ENCODE measurements at places on chromosomes 3 and 15.

GRCh38 chr15:82174471-82175235, 87.9 kb downstream of the EFL1 start:
- DNase-seq, result no peak

DNA sequence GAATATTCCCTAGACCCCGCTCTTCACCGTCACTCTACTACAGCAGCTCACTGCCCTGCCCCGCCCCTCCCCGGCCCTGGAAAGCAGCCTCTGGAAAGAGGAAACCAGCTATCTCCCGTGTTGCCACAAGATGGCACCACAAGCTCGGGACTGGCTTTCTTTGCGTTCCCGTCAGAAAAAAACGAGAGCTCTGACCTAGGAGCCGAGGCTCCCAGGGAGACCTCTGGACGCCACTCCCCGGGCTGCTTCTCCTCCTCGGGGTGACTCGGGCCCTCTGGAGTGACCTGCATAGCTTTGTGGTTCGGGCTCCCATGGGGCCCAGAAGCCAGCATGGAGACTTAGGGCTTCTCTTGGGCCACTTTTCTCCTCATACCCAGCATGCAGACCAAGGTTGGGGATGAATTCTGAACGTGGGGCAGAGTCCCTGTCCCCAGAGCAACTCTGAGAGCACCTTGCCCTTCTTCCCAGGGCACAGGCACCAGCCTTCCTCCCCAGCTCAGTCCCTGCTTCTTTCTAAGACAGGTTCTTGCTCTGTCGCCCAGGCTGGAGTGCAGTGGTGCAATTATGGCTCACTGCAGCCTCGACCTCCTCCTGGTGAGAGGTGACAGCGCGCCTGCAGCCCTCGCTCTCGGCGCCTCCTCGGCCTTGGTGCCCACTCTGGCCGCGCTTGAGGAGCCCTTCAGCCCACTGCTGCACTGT, 19.0 kb downstream of the STOML1 start:
- peak; percentile 89 for DNase-seq

DNA sequence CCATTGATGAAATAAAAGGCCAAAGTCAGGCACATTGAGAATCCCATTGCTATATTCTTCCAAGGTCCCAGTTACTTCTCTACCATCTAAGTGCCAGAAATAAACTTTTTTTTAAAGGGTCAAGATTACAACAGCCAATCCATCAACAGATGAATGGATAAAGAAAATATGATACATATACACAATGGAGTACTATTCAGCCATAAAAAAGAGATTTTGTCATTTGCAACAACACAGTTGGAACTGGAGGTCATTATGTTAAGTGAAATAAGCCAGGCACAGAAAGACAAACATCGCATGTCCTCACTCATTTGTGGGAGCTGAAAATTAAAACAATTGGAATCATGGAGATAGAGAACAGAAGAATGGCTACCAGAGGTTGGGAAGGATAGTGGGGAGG, 25.5 kb downstream of the ULK4 start:
- DNase-seq, result no peak

DNA sequence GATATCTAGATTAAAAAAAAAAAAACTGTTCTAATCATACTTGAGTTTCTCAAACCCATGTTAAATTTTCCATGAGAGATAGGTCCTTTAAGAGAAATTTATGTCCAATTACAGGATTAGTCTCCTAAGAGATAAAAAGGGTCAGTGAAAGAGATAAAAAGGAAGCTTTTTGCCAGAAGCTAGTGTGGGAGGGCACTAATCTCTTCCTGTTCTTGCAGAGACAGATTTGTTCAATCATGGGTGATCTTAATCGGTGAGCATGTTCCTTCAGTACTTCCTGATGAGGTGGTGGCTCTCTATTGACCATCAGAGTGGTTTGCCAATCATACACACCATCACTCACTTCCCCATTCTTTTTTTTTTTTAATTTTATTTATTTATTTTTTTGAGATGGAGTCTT, 16.9 kb upstream of the LPP start:
- DNase-seq, result no peak

- peak; percentile 61 for DNase-seq
These were observed 365.6 kb downstream of the MAGI1 start for GRCh38 chr3:65672871-65673815.

DNA sequence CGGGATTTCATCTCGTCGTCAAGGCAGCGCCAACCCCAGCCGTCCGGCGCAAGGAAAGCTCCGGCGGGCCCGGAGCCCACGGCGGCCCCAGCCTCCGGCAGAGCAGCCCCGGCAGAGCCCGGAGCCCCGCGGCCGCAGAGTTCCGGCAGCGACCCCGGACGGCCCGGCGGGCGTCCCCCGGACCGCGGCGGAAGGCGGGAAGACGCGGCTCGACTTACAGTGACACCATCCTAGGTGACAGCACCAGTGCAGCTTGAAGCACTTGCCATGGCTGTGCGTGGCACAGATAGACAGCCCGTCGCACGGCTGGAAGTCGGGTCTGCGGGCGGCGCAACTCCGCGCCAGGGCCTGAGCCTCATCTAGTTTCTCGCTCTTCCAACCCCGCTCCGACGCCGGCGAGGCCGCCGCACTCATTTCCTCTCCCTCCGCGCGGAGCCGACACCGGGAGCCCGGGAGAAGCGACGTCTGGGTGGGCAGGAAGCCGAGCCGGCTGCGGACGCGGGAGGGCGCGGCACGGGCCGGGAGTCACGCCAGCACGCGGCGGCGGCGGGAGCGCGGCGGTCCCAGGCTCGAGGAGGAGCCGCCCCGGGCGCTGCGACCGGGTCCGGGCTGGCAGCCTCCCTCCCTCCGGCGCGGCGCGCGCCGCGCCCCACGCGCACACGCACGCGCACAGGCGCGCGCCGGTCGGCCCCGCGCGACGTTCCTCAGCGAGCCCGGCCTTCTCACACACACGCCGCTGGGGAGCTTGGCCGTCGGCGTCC, at the start of gene C3orf70:
Gene C3orf70, minus strand, starts transcription at position 651 of the 761 bp plus-strand sequence. Its CDS starts 237 bp downstream, at position 414.
- peak; percentile 45 for DNase-seq

- peak; percentile 18 for DNase-seq
These were observed 83.5 kb upstream of the LIPC start for GRCh38 chr15:58348095-58348812.

DNA sequence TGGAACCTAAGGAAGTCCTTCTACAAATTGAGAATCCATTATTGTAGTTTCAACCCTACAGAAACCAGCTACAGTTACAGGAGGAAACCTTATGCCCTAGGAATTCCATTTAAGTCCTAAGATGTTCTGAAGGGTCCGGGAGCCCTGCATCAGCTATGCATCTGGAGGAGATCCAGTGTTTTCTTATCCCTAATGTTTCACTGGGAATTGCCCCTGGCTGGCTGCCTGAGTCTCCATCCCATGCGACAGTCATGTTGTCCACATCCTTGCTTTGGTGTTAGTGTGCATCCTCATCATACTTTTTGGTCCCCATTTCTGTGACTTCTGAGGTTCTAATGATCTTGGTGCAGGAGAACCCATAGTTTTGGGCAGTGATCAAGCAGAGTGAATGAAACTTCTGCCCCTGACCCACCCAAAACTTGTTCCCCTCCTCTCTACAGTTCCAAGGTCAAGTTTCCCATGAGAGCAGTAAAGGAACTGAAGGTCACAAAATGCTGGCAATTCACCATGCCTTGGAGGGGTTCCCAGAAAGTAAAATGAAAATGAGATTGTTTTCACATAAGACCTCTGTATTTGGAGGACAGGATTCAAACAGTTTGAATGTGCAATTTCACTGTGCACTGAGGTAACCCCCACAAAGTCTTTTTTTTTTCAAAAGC, 121.9 kb upstream of the PHLDB2 start:
- DNase-seq, result no peak

GRCh38 chr3:128318275-128318941, 148.3 kb downstream of the DNAJB8 start:
- no peak for DNase-seq

DNA sequence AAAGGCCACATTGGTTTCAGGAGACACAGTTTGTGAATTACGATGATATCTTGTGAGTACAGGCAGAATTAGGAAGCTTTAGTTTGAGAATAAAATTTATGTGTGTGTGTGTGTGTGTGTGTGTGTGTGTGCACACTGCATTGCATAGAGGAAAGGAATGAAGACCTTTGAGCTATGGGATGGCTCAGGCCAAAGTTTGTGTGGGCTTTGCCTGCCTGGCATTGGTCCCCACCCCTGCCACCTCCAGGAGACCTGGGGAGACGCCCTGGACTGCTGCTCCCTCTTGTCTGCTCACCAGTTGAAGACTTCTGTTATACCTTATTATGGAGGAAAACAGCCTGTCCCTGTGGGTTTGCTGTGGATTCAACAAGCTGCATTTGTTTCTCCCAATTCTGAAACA, 37.2 kb downstream of the TIGIT start:
- DNase-seq, result no peak

GRCh38 chr3:171827836-171828458, 15.2 kb upstream of the TMEM212 start:
- no peak for DNase-seq

GRCh38 chr3:40281995-40282394, 27.5 kb upstream of the EIF1B start:
- no peak for DNase-seq

GRCh38 chr15:66294157-66294931, 976 bp downstream of the DIS3L start:
- DNase-seq, result peak; percentile 31

- DNase-seq, result peak; percentile 83
These were observed 14.3 kb downstream of the SMC4 start for GRCh38 chr3:160413613-160414248.

DNA sequence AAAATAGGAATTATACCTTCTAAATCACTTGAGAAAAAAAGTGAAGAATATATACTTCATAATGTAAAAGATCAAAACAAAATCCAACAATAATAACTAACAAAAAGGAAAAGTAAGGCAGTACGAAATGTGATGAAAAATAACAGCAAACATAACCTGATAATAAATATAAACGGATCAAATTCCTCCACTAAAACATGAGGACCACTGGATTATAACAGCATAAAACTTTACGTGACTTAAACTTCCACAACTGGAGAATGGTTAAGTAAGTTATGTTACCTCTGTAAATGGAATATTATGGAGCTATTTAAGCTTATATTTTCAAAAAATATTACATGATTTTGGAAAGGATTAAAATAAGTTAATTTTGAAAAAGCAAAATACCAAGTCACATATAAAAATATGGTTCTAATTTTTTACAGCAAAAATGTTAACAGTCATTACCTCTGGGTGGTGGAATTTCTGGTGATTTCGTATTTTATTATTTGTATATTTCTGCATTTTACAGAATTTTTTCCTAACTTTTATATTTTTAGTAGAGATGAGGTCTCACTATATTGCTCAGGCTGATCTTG, 7.0 kb downstream of the SLC6A20 start:
- DNase-seq, result no peak

DNA sequence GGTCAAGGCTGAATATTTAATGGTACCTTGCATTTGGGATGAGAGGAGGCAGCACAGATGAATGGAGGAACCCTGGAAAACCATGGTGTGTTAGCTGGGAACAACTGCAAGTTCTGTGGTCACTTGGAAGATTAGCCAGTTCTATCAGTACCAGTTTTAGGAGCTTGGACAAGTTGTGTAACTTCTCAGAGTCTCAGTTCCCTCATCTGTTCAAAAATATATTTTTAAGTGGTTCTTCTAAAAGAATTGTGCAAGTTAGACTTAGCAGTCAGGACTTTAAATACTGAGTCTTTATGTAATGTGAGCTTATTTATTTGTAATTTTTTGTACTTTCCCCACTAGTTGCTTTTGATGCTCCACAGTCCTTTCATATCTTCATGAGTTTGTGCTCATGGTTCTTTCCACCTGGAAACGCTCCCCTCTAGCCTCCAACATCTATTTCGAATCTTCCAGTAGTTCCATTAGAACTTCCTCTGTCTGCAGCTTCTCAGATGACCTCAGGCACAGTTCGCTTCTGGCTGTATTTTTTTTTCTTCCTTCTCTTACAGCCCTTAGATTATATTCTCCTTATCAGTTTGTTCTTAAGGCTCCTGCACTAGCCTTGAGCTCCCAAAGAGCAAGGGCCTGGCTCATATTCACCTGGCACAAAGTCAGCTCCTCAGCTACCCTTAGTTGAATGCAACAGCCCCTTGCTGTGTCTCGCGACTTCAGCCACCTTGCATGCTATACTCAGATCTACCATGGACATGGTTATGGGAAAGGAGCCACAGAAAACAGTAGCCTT, 27.1 kb downstream of the ITPR1 start:
- DNase-seq, result no peak

DNA sequence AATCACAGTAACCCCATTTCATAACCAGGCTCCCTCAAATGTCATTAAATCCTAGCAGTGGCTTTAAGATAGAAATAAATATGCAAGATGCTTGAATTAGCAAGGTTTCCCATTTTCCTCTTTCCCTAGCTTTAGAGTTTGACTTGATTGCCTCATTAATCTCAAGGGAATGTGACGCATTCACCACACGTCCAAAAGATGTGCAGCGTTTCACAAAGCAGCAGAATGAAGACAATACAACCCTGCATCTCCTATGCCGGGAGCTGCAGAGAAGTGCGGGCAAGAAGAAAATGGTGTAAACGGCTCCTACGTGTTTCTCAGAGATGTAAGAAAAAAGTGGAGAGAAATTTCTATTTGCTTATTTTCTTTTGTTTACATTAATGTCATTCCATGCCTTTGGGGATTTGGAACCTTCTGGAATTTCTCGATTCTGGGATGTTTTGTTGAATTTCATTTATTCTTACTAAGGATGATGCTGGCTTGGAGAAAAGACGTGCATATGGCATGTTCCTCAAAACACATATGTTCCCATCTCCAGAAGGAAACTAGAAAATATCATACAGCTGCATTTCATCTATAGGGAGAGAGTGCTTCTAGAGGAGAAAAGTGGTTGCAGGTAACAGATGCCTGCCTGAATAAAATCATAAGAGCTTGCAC, 27.8 kb upstream of the FRMD4B start:
- no peak for DNase-seq

- no peak for DNase-seq
These were observed 15.7 kb downstream of the CAV3 start for GRCh38 chr3:8749316-8749715.

- DNase-seq, result no peak
These were observed 130.4 kb downstream of the PPM1L start for GRCh38 chr3:160886421-160886820.

DNA sequence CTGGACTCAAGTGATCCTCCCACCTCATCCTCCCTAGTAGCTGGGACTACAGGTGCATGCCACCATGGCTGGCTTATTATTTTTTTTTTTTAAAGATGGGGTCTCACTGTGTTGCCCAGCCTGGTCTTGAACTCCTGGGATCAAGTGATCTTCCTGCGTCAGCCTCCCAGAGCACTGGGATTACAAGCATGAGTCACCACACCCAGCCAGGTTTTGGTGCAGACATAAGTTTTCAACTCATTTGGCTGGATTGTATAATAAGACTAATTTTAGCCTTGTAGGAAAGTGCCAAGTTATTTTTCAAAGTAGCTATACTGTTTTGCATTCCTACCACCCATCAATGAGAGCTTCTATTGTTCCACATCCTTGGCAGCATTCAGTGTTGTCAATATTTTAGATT, 32.1 kb downstream of the BUB1B start:
- DNase-seq, result peak; percentile 47

- DNase-seq, result peak; percentile 52
These were observed 98.9 kb upstream of the TLE3 start for GRCh38 chr15:70196372-70197316.

- DNase-seq, result no peak
These were observed 71.3 kb upstream of the VEPH1 start for GRCh38 chr3:157574531-157574930.

GRCh38 chr3:60355825-60356224, 895.4 kb downstream of the FHIT start:
- no peak for DNase-seq

- DNase-seq, result no peak
These were observed 11.7 kb downstream of the MRPS11 start for GRCh38 chr15:88479169-88479568.
